ENCODE measurements at places on chromosomes 1 and 21. TPM values are rescaled to one million over a fixed set of nuclear protein-coding genes. Genes with fewer than 3 reads are reported as not detected.

The SERTAD4 gene
- total RNA-seq = 4.7 TPM

DNA sequence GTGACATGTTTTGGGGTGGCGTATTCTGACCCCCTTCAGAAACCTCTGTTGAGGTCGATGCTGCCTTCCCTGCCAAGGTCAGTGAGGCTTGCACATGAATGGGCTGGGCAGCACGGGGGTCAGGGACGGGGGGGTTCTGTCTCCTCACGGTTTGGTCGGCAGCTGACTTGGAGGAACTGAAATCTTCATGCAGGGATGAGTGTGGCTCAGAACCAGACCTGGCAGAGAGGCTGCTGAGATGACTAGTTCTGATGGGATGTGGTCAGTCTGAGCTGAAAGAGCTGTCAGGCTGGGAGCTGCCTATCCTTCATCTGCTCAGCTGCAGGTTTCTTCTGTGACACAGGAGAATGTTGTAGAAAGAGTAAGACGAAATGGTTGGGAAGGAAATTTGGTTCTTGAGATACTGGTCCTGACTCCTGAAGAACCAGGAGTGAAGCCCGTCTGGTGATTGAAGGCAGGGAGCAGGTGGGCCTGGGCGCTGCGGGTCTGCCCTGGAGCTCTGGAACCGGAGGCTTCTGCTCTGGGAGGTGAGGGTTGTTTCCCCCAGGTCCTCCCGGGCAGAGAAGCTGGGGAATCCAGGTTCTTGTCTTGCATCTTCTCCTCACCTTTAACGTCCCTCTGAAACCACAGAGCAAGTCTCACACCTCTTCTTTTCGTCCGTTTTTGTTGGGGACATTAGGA is 3.3 kb downstream of the SLX9 start:
- no peak for DNase-seq

The THAP3 gene
- total RNA-seq = 12.1 TPM

The CFHR1 gene
- not detected for total RNA-seq

- DNase-seq = no peak
Measured at GRCh38 chr1:47711848-47712492, 274.1 kb downstream of the FOXD2 start.

The ZNF678 gene
- 2.2 TPM for total RNA-seq

Data from heart left ventricle (tissue), 16 donors.